ENCODE measurements at places on chromosomes 2 and 18. TPM values are rescaled to one million over a fixed set of nuclear protein-coding genes. Genes with fewer than 3 reads are reported as not detected.

DNA sequence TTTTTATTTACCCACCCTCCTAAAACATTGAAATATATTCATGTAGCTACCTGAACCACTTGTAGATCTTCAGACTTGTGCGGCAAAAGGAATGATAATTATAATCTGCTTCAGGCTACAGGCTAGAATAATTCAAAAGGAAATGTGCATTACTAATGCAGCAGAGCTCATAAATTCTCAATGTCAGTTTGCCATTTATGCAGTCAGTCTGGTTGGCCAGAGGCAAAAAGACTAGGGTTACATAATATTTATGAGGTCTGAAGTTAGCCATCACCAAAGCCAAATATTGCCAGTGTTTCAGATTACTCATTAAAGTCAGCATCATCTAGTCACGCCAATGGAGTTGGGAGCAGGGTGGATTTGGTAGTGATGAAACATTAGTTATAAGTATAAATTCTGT is 38.9 kb downstream of the METAP1D start:
- no peak for DNase-seq
- H3K36me3 ChIP-seq: no peaks in the 10 kb centered on the region
- no peaks in the 10 kb centered on the region for H3K27me3 ChIP-seq
- H3K4me1 ChIP-seq: no peaks in the 10 kb centered on the region
- no peak overlapping the region for H3K27ac ChIP-seq

DNA sequence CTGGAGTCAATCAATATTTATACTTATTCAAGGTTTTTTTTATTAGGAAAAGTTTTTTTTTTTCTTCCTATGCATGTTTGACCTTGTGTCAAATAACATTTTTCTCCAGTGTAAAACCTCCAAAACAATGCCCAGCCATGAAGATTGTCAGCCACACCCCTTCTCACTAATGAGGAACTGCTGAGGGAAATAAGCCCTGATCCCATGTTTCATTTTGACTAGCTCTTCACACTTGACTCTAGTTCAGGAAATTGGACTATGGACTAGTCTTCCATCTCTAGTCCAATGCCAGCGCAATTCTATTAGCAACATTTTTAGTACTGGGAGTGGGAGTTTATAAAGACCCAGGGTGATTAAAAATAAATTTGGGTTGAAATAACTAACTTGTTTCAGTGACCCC is 275.6 kb upstream of the CXCR4 start:
- no peaks in the 10 kb centered on the region for H3K36me3 ChIP-seq
- no peaks in the 10 kb centered on the region for H3K27me3 ChIP-seq
- DNase-seq: no peak
- H3K4me1 ChIP-seq: no peaks in the 10 kb centered on the region

GRCh38 chr2:74740395-74740740 is 86.3 kb downstream of the SEMA4F start:
- no peak overlapping the region for H3K27ac ChIP-seq
- DNase-seq: no peak
- peaks cover 10% of the 10 kb centered on the region for H3K4me1 ChIP-seq
- H3K36me3 ChIP-seq: no peaks in the 10 kb centered on the region
- H3K4me3 ChIP-seq: peak overlapping the region; percentile 5
- H3K27me3 ChIP-seq: no peaks in the 10 kb centered on the region

DNA sequence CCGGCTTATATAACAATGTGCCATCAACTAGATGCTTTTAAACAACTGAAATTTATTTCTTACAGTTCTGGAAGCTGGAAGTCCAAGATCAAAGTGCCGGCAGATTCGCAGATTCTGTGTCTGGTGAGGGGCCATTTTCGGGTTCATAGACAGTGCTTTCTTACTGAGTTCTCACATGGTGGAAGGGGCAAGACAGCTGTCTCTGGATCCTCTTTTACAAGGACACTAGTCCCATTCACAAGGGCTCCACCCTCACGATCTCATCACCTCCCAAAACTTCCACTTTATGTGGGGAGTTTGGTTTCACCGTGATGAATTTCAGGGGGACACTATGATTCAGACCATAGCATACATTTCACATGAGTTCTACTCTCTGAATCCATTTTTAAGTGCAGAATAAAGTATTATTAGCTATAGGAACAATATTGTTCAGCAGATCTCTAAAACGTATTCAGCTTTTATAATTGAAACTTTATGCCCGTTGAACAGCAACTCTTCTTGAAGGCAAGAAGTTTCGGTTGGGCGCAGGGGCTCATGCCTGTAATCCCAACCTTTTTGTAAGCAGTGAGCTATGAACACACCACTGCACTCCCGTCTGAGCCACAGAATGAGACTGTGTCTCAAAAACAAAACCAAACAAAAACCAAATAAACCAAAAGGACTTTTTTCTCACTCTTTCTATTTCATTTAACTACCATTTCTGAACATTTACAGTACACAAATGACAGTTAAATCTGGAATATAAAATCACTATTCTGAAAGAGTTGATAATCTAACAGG is 502.8 kb downstream of the CMPK2 start:
- H3K27me3 ChIP-seq: no peaks in the 10 kb centered on the region
- H3K4me1 ChIP-seq: no peaks in the 10 kb centered on the region
- no peak for DNase-seq
- H3K36me3 ChIP-seq: no peaks in the 10 kb centered on the region
- H3K27ac ChIP-seq: no peak overlapping the region

DNA sequence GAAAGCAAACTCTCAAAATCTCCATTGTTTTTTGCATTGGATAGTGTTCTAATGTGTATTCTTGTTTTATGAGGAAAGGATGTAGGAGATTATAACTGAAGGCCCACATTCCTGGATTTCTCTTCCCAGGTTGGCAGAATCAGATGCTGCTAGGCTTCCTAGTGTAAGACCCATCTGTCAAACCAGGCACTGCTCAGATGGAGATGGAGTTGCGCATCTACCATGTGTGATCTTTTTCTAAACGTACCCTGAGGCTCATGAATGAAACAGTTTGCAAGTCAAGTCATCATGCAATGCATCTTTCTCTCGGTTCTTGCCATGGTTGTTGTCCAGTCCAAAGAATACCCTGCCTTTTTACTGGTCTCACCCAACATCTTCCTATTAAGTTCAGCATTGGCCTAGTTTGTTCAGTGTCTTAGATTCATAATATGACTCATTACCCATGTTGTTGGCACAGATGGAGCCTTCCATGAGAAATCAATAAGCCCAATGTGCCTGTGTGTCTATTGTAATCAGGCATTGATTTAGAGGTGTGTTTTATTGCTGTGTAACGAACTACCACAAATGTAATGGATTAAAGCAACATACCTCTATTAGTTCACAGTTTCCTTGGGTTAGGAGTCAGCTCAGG is 127.4 kb downstream of the NYAP2 start:
- DNase-seq: no peak
- no peaks in the 10 kb centered on the region for H3K27me3 ChIP-seq
- H3K4me1 ChIP-seq: no peaks in the 10 kb centered on the region

- no peak overlapping the region for H3K4me3 ChIP-seq
- H3K27ac ChIP-seq: no peak overlapping the region
- peaks cover 13% of the 10 kb centered on the region for H3K4me1 ChIP-seq
These were observed 3.4 kb downstream of the FANCL start for GRCh38 chr2:58237741-58238140.

DNA sequence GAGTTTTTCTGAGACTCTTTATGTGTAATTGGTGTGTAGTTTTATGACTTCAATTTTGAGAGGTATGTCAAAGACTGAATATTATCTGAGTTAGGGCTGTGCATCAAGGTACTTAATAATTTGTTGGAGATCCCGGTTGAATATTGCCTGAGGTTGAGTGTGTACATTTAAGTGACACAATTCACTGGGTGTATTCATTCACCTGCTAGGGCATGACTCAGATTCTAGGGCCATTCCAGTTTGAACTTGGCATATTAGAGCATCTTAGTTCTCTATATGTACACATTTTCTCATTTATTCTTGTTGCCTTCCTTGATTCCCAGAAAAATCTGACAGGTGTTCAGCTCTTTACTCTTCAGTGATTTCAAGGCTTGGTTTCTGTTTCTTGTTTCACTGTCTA is 12.5 kb downstream of the MAP4K4 start:
- no peak overlapping the region for H3K27ac ChIP-seq
- H3K27me3 ChIP-seq: no peaks in the 10 kb centered on the region
- peaks cover 71% of the 10 kb centered on the region for H3K4me1 ChIP-seq
- no peak overlapping the region for H3K4me3 ChIP-seq
- no peak for DNase-seq

DNA sequence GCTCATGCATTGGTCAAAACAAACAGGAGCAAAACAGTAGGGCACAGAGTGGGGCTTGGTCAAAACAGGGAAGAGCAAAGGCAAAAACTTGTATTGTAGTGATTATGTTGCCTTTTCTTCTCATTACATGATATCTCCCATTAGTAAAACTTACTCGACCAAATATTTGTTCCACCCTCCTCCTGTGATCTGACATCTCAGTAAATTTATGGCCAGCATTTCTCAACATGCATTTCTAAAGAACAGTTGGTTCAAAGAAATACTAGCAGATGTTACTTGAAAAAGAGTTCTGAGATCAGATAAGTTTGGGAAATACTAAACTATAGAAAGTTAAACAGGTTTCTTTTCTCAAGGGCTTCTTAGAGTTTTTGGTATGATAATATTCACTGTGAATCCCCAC is 423.1 kb downstream of the FIGN start:
- no peaks in the 10 kb centered on the region for H3K36me3 ChIP-seq
- H3K4me1 ChIP-seq: no peaks in the 10 kb centered on the region
- no peak for DNase-seq
- H3K4me3 ChIP-seq: no peak overlapping the region
- H3K27ac ChIP-seq: no peak overlapping the region
- H3K27me3 ChIP-seq: no peaks in the 10 kb centered on the region

GRCh38 chr18:21191596-21192307 is 50.3 kb upstream of the GREB1L start:
- DNase-seq: no peak
- H3K4me3 ChIP-seq: no peak overlapping the region

- H3K27ac ChIP-seq: no peak overlapping the region
- no peak for DNase-seq
- H3K27me3 ChIP-seq: no peaks in the 10 kb centered on the region
- no peak overlapping the region for H3K4me3 ChIP-seq
- H3K36me3 ChIP-seq: no peaks in the 10 kb centered on the region
These were observed 170.1 kb upstream of the KYNU start for GRCh38 chr2:142707318-142707717.

GRCh38 chr2:84959566-84960506 is 11.1 kb upstream of the KCMF1 start:
- H3K36me3 ChIP-seq: peaks cover 10% of the 10 kb centered on the region
- DNase-seq: no peak
- H3K27me3 ChIP-seq: no peaks in the 10 kb centered on the region
- no peak overlapping the region for H3K4me3 ChIP-seq
- peaks cover 19% of the 10 kb centered on the region for H3K4me1 ChIP-seq
- no peak overlapping the region for H3K27ac ChIP-seq

GRCh38 chr2:180823546-180824141 is 156.8 kb upstream of the UBE2E3 start:
- no peaks in the 10 kb centered on the region for H3K36me3 ChIP-seq
- H3K27ac ChIP-seq: no peak overlapping the region
- H3K4me3 ChIP-seq: no peak overlapping the region
- DNase-seq: no peak
- H3K4me1 ChIP-seq: no peaks in the 10 kb centered on the region

DNA sequence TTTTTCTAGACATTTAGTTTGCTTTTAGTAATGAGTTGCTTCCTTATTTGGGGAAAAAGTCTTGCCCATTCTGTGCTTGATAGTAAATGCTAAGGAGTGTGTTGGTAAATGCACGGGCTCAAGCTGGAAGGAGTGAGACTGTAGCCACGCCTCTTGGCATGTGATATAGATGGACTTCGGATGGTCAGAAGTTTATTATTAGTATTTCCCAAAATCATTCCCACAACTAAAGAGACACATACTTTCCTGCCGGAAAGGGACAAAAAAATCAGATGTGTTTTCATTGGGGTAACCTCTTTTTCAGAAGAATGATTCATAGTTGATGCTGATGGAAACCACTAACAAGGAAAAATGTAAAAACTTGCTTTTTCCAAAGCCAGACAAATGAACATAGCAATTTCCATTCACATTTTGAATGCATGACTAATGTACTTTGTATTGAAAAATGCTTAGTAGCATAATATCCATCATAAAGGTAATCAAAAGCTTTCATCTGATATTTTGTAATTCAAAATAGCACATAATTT is 133.2 kb downstream of the ZNF532 start:
- H3K27ac ChIP-seq: peak overlapping the region; percentile 94
- H3K36me3 ChIP-seq: no peaks in the 10 kb centered on the region
- no peaks in the 10 kb centered on the region for H3K27me3 ChIP-seq
- peak; percentile 68 for DNase-seq
- peak overlapping the region; percentile 44 for H3K4me3 ChIP-seq

DNA sequence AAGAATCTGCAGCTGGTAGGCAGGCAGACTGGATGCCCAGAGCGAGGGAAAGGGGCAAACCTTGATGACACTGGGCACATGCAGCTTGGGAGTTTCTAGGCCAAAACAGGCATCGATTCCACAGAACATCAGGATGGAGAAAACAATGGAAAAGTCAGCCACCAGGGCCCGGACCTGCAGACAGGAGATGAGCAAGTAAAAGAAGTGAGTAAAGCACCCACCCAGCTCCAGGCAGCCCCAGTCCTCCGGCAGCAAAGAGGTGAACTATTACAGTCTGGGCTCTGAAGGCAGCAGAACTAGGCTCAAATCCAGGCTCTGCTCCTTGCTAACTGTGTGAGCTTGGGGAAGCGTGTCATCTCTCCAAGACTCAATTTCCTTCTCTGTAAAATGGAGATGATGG is 36.6 kb downstream of the MTHFD2 start:
- no peak for DNase-seq
- peaks cover under 1% of the 10 kb centered on the region for H3K4me1 ChIP-seq
- H3K27me3 ChIP-seq: no peaks in the 10 kb centered on the region
- H3K36me3 ChIP-seq: no peaks in the 10 kb centered on the region

- H3K27me3 ChIP-seq: no peaks in the 10 kb centered on the region
- H3K4me1 ChIP-seq: no peaks in the 10 kb centered on the region
- no peak overlapping the region for H3K27ac ChIP-seq
- DNase-seq: no peak
- H3K4me3 ChIP-seq: no peak overlapping the region
- H3K36me3 ChIP-seq: no peaks in the 10 kb centered on the region
These were observed 92.5 kb upstream of the LRP1B start for GRCh38 chr2:142223309-142223708.

DNA sequence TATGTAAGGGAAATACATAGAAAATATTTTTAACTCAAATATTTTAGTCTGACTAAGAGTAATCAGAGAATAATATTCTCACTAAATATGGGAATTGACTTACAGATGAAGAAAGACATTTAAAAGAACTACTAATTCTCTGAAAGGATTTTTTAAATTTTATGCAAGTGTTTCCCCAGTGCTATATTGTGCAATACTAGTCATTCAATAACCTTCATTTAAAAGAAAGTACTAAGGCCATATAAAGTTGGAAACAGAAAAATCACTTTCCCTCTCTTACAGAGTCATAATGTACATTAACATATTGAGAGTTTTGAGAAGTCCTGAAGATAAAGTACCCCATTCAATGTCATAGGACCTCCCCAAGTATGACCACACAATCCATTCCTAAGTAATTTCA is 584.6 kb upstream of the ACVR2A start:
- H3K4me3 ChIP-seq: no peak overlapping the region
- no peak overlapping the region for H3K27ac ChIP-seq
- no peak for DNase-seq

GRCh38 chr18:6722690-6723089 is 6.8 kb upstream of the ARHGAP28 start:
- H3K4me3 ChIP-seq: no peak overlapping the region
- no peaks in the 10 kb centered on the region for H3K4me1 ChIP-seq
- no peak overlapping the region for H3K27ac ChIP-seq
- no peaks in the 10 kb centered on the region for H3K36me3 ChIP-seq
- DNase-seq: no peak
- H3K27me3 ChIP-seq: no peaks in the 10 kb centered on the region

Gene DOCK10
- 44.9 TPM for total RNA-seq

Gene RNU2-63P
- total RNA-seq: not detected

Gene VWA3B
- 0.27 TPM for total RNA-seq

Gene FHOD3
- 19.8 TPM for total RNA-seq

Gene CRACDL
- total RNA-seq: 1.9 TPM

Gene HMSD
- total RNA-seq: not detected

Measured in thoracic aorta (tissue), 2 donors.